ENCODE measurements at places on chromosomes 3 and 15.

GRCh38 chr3:53167418-53168174, 6.6 kb downstream of the PRKCD start:
- DNase-seq, result no peak

- no peak for DNase-seq
Measured at GRCh38 chr3:43735618-43736017, 44.9 kb downstream of the ABHD5 start.

- DNase-seq, result no peak
Measured at GRCh38 chr3:115768661-115769060, 145.4 kb downstream of the GAP43 start.

DNA sequence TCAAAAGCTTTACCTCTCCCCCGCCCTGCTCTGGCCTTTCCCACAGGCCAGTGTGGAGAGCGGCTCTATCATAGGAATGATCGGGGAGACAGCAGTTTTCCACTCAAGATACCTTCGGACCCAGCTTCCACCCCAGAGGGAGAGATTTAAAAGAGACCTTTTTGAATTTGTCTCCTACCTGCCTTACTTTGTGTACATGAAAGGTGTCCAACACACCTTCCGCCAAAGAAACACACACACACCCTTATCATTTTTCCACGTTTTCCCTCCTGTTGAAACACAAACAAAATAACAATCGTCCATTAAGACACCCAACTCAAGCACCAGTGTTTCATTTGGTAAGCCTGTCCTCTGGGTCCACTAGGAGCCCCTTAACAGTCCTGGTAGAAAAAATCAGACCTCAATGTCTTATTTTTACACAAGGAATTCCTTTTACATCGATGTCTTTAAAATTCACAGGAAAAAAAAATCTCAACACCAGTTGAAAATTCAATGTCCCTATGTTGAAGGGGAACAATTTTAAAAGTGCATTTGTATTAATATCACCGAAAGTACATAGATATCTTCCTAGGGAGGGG, 4.0 kb downstream of the HES1 start:
- DNase-seq, result no peak

- DNase-seq, result no peak
Measured at GRCh38 chr3:120640231-120640630, 41.8 kb downstream of the HGD start.

- DNase-seq, result no peak
Measured at GRCh38 chr15:57385923-57386390, 9.7 kb downstream of the CGNL1 start.

DNA sequence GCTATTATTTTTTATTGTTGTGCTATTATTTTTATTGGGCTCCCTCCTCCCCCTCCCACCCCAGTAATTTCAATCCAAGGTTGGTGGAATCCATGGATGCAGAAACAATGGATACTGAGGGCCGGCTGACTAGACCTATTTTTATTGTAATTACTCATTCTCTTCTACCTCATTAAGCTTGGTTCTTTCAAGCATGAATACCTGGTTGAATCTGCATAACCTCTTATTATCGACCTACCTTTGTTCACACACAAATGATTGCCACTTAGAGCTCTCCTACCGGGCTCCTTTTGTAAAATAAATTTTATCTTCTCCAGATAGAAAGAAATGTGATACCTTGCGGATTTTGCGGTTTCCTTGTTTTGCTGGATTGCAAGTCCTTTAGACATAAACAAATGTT, 31.6 kb downstream of the BTD start:
- DNase-seq, result no peak

- DNase-seq, result no peak
Measured at GRCh38 chr15:101450403-101451265, 38.9 kb downstream of the PCSK6 start.

DNA sequence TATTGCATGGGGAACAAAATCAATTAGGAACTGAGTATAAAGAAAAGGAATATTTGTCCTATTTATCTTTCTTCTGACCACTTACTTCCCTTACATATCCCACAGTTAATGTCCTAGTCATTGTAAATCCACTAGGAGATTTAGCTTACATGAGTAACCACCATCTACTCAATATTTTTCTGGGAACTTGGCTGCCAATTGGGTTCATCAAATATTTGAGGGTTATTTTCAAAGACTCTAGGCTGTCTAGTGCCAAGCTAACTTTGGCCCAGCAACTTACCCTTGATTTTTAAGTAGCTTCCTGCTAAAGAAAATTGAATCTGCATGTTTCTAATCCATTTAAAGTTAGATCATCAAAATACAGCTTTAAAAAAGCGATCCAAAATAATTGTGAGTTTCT, 362.5 kb upstream of the EPHA3 start:
- no peak for DNase-seq

GRCh38 chr3:127296166-127296565, 8.3 kb upstream of the PRR20G start:
- DNase-seq, result no peak

- no peak for DNase-seq
Measured at GRCh38 chr3:151813799-151814198, at the start of gene AADAC. AADAC (plus strand) TSS chr3:151814116; CDS start chr3:151814163, 47 bp downstream.

- no peak for DNase-seq
Measured at GRCh38 chr3:177724020-177724638, 526.8 kb upstream of the TBL1XR1 start.

DNA sequence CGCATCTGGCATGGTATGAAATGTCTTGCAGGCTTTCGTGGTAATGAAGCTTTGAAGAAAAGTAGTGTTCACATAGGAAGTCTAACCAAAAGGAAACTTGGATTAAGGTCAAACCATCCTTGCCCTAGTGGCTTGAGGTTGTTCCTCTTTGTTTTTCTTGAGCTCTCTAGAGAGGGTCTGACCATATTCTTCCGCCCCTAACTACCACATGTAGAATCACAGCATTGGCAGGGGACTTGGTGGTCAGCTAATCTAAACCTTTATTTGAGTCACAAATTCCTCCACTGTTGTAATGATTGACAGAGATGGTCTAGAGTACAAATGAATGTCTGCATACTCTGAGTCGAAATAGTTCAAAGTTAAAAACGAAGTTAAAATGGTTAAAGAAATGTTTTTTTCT, 39.1 kb upstream of the PHLDB2 start:
- no peak for DNase-seq

DNA sequence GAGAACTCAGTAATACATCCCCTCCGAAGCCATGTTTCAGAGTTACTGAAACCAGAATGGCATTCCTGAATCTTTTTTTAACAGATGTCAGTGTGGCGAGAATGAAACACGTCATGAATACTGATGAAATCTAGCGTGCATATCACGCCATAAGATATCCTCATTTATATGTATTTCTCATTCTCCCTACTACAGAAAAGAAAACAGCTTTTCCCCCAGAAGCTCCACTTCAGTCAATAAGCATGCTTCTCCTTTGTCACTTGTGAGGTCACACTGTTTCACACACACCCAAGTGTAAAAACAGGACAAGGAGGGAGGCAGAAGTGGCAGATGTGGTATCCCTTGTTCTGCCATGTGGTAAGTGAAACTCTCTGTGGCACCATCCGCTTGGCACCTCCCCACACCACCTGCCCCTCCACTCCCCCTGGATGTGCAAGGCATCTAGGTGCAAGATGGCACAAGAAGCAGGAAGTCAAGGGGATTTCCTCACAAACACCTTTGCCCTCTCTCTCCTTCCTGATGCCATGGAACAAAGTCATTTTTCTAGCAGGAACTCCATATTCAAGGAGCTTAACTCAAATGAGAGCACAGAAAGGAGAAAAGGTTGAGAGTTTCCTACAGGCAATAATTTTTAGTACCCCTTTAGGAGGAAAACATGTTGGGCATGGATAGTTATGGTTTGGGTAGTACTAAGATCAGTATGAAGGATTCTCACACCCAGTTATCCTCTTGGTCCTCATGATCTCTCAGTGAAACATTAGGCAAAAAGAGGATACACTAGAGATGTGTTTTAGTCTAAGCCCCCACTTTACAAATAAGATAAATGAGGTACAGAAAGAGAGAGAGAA, 47.5 kb upstream of the FRMD4B start:
- DNase-seq, result no peak

- DNase-seq, result no peak
Measured at GRCh38 chr3:30344288-30344687, 262.1 kb upstream of the TGFBR2 start.

- DNase-seq, result no peak
Measured at GRCh38 chr3:85572426-85572825, 613.6 kb downstream of the CADM2 start.

DNA sequence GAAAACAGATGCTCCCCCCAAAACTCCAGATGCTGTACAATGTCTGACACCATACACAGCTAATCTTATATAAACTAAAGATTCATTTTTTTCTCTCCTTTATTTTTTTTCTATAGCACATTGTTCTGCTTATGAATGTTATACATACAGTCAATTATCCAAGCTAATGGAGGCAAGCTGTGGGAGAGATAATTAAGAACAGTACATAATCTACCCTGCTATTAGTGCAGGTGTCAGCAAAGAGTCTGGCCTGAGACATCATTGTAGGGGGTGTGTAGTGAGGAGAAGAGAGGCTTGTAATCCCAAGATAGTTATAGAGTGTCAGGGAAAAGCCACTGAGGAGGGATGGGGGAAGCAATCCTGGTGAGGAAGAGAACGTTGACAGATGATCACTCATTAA, 25.4 kb upstream of the CHMP2B start:
- DNase-seq, result no peak

GRCh38 chr3:31253782-31254181, 278.9 kb upstream of the STT3B start:
- no peak for DNase-seq

DNA sequence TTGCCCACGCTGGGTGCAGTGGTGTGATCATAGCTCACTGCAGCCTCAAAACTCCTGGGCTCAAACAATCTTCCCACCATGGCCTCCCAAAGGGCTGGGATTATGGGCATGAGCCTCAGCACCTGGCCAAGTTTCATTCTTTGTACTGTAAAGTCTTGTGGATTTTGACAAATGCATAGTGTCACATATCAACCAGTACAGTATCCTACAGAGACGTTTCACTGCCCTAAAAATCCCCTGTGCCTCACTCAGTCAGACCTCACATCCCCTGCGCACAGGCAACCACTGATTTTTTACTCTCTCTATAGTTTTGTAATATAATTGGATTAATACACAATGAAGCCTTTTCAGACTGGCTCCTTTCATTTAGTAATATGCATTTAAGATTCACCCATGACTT, 130.7 kb upstream of the UBE2E1 start:
- DNase-seq, result no peak

Data from progenitor cell of endocrine pancreas (in vitro differentiated cells).